HT-29 (cell line): ENCODE measurements at places on chromosomes 4 and X. TPM values are rescaled to one million over a fixed set of nuclear protein-coding genes. Genes with fewer than 3 reads are reported as not detected.

RNF128 gene
- 61.5 and 69.0 TPM in 2 replicates for total RNA-seq

EPGN gene
- 0.26 TPM in 1 of 2 replicates, not detected in the other for total RNA-seq

IL15 gene
- 3.7 and 4.1 TPM in 2 replicates for total RNA-seq

ATP1B4 gene
- total RNA-seq: not detected in 2 replicates

KLF8 gene
- total RNA-seq: 1.0 and 1.5 TPM in 2 replicates

NRK gene
- total RNA-seq: not detected in 2 replicates
